Activated T-helper 17 cell treated with anti-CD3 and anti-CD28 coated beads, Interleukin-2, amount 50 U/mL, for 72 hours (primary cell): ENCODE measurements at places on chromosomes 1 and 21.
A peak's percentile ranks its signal among the peaks of the same experiment; 100 is the strongest.

- no peak overlapping the region for H3K4me3 ChIP-seq
- ATAC-seq: no peak
- no peaks in the 10 kb centered on the region for H3K36me3 ChIP-seq
- no peaks in the 10 kb centered on the region for H3K4me1 ChIP-seq
- no peaks in the 10 kb centered on the region for H3K27me3 ChIP-seq
- no peak overlapping the region for H3K27ac ChIP-seq
Observed at GRCh38 chr21:28817871-28818270, 174.8 kb downstream of the LTN1 start.

GRCh38 chr1:226706684-226707083 is 32.4 kb downstream of the ITPKB start:
- no peaks in the 10 kb centered on the region for H3K27me3 ChIP-seq
- H3K36me3 ChIP-seq: peaks cover 60% of the 10 kb centered on the region
- no peak overlapping the region for H3K4me3 ChIP-seq
- no peak overlapping the region for H3K27ac ChIP-seq

DNA sequence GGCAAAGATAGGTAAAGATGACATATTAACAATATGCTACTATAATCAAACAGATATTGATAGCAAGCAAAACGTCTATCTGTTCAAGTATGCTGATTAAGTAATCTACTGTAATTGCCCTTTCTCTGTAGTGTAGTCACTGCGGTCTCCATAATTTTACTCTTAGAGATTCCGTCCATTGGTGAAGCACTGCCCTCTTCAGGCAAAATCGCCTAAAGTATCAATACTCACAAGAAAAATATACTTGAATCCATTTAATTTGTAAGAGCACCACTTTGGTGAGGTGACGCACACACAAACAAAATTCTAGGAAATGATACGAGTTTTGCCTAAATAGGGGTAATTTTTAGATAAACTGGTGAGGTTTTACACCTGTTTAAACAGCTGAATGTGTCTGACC is 434.6 kb upstream of the CHRM3 start:
- H3K27me3 ChIP-seq: no peaks in the 10 kb centered on the region
- H3K4me3 ChIP-seq: no peak overlapping the region
- ATAC-seq: no peak

GRCh38 chr1:210600421-210601159 is 271.9 kb downstream of the HHAT start:
- H3K27ac ChIP-seq: no peak overlapping the region
- no peaks in the 10 kb centered on the region for H3K4me1 ChIP-seq
- H3K36me3 ChIP-seq: no peaks in the 10 kb centered on the region
- H3K27me3 ChIP-seq: no peaks in the 10 kb centered on the region
- ATAC-seq: no peak

DNA sequence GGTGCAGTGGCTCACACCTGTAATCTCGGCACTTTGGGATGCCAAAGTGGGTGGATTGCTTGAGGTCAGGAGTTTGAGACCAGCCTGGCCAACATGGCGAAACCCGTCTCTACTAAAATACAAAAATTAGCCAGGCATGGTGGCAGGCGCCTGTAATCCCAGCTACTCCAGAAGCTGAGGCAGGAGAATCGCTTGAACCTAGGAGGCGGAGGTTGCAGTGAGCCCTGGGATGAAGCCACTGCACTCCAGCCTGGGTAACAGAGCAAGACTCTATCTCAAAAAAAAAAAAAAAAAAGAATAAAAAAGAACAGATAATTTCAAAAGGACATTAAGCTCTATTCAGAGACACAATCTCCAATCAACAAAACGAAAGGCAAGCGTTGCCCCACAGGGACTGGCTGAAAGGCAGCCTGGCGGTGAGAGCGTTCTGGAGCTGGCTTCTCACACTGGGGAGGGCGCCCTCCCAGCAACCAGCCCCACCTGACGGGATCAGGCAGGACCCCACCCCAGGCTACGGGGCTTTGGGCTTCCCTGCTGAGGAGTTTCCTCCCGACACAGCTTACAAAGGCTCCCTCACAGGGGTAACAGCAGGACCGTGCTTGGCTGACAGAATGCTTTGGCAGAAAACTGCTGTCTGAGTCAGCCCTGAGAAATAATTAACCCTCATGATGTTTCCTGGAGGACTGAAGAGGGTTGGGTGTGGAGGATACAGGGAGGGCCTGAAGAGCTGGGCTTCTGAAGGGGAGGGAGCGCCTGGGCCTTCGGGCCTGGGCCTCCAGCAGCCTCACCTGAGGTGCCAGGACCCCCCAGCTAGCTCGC is 31.1 kb upstream of the SRP9 start:
- no peak for ATAC-seq
- H3K27me3 ChIP-seq: no peaks in the 10 kb centered on the region
- no peaks in the 10 kb centered on the region for H3K4me1 ChIP-seq

- H3K27me3 ChIP-seq: no peaks in the 10 kb centered on the region
- no peak overlapping the region for H3K27ac ChIP-seq
- no peak overlapping the region for H3K4me3 ChIP-seq
- H3K4me1 ChIP-seq: peaks cover 5% of the 10 kb centered on the region
- ATAC-seq: no peak
Observed at GRCh38 chr1:54777011-54777410, 12.7 kb upstream of the PARS2 start.

GRCh38 chr1:19372602-19373001 is 60.5 kb downstream of the SLC66A1 start:
- no peak for ATAC-seq
- no peaks in the 10 kb centered on the region for H3K27me3 ChIP-seq
- peaks cover 11% of the 10 kb centered on the region for H3K4me1 ChIP-seq
- H3K4me3 ChIP-seq: no peak overlapping the region

DNA sequence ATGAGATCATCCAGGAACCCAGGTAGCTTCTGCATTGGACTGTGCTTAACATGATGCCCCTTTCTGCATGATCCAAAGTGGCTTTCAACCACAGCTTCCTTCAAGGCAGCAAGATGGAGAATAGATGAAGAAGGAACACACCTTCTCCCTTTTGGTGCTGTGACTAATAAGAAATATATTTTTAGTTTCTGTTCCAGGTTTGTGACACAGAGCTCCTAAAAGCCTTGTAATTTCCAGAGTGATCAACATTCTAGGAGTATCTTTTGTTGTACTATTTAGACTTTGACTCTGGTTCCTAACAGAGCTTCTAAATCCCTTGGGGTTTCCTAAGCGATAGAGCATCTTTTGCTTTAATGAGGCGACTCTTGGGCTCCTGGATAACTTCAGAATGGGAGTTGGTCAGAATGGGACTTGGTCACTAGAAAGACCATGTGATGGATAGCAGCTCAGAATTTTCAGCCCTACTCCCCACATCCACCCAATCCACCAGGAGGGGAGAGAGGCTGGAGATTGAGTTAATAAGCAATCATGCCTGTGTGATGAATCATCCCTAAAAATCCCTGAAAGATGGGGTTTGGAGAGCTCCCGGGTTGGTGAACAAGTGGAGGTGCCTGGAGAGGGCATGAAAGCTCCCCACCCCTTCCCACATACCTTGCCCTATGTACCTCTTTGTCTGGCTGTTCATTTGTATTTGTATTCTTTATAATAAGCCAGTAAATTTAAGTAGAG is 134.8 kb downstream of the FGGY start:
- no peaks in the 10 kb centered on the region for H3K27me3 ChIP-seq
- H3K27ac ChIP-seq: peak overlapping the region; percentile 64
- peak overlapping the region; percentile 19 for H3K4me3 ChIP-seq
- ATAC-seq: peak; percentile 6
- H3K4me1 ChIP-seq: peaks cover 12% of the 10 kb centered on the region
- no peaks in the 10 kb centered on the region for H3K36me3 ChIP-seq

GRCh38 chr1:12518931-12519692 is 98.9 kb downstream of the DHRS3 start:
- H3K4me1 ChIP-seq: peaks cover 27% of the 10 kb centered on the region
- H3K27ac ChIP-seq: peak overlapping the region; percentile 78
- ATAC-seq: peak; percentile 98
- peak overlapping the region; percentile 57 for H3K4me3 ChIP-seq
- H3K27me3 ChIP-seq: no peaks in the 10 kb centered on the region

DNA sequence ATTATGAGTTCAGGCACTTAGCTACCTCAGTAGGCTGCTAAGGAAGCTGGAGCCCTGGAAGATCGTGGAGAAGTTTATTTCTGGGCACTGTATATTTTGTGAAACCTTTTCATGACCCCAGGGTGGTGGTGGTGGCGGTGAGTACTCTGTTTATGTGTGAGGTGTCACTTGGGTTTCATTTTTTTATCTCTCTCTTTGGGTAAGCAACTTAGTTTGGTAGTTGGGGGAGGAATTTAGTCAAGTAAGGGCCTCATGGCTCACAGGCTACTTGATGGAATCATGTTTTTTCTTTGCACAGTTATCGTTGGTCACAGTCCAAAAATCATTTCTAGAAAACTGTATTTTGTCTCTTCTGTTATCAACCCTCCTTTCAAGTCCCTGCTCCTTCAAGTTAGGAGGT is 33.9 kb downstream of the C1orf141 start:
- no peaks in the 10 kb centered on the region for H3K36me3 ChIP-seq
- ATAC-seq: no peak
- H3K27me3 ChIP-seq: peaks cover 7% of the 10 kb centered on the region
- no peak overlapping the region for H3K27ac ChIP-seq

GRCh38 chr1:160082487-160082886 is 1.1 kb downstream of the KCNJ9 start:
- no peak overlapping the region for H3K4me3 ChIP-seq
- peaks cover 37% of the 10 kb centered on the region for H3K27me3 ChIP-seq
- no peak overlapping the region for H3K27ac ChIP-seq
- H3K4me1 ChIP-seq: peaks cover 10% of the 10 kb centered on the region

GRCh38 chr1:180470031-180470430 is 32.3 kb downstream of the ACBD6 start:
- H3K27ac ChIP-seq: no peak overlapping the region
- no peak for ATAC-seq
- no peaks in the 10 kb centered on the region for H3K27me3 ChIP-seq
- H3K4me3 ChIP-seq: no peak overlapping the region

- H3K27ac ChIP-seq: no peak overlapping the region
- H3K36me3 ChIP-seq: no peaks in the 10 kb centered on the region
- H3K27me3 ChIP-seq: peaks cover 8% of the 10 kb centered on the region
- H3K4me1 ChIP-seq: peaks cover 6% of the 10 kb centered on the region
Observed at GRCh38 chr1:55301912-55302311, 86.7 kb upstream of the USP24 start.

DNA sequence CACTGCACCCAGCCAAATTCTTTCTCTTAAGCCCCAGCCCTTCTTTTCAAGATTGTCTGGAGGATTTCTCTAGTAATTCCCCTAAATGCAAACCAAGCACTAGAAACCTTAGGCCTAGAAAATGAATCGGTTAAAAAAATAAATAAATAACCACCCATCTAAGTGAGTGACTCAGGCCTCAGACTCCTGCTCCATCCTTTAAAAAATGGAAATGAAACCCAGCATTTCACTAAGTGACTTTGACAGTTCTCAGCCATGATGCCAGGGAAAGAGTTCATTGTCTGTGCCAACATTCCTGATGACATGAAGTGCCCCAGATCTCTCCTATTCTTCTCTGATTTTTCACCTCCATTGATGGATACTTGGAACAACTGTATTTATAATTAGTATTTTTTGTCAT is 415.2 kb upstream of the DAB1 start:
- H3K4me3 ChIP-seq: no peak overlapping the region
- no peaks in the 10 kb centered on the region for H3K36me3 ChIP-seq
- peaks cover 13% of the 10 kb centered on the region for H3K27me3 ChIP-seq
- no peaks in the 10 kb centered on the region for H3K4me1 ChIP-seq

GRCh38 chr21:34046917-34047316 is 26.5 kb upstream of the MRPS6 start:
- H3K27ac ChIP-seq: no peak overlapping the region
- peak; percentile 56 for ATAC-seq
- H3K36me3 ChIP-seq: no peaks in the 10 kb centered on the region

DNA sequence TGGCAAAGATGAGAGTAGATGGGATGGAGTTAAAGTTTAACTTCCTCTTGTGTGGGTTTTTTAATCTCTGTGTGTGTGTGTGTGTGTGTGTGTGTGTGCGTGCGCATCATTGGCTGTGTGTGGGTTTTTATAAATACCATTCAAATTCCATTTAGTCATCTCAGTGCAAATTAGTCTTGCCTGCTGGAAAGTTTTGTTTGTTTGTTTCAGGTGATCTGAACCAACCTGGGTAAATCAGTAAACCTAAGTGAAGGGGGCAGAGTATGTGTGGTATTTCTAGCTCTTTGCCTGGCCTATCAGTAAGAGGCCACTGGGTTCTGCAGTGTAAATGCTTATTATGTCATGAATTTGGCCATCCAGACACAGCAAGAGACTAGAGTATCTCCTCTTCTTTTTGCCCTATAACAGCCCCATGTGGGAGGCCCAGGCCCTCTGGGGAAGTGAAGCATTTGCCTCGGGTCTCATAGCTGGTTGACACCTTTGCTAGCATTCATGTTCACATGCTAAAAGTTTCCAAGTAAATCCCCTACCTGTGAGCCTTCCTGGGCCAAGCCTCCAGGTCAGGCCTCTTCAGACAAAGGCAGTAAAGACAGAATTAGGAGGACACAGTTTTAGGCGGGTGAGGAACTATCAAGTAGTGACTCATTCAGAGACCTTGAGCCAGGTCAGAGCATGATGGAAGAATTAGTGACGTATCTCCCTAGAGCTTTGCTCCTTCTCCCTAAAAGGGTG is 14.7 kb downstream of the INTS3 start:
- H3K27ac ChIP-seq: peak overlapping the region; percentile 70
- peaks cover 80% of the 10 kb centered on the region for H3K36me3 ChIP-seq
- H3K4me3 ChIP-seq: peak overlapping the region; percentile 36

DNA sequence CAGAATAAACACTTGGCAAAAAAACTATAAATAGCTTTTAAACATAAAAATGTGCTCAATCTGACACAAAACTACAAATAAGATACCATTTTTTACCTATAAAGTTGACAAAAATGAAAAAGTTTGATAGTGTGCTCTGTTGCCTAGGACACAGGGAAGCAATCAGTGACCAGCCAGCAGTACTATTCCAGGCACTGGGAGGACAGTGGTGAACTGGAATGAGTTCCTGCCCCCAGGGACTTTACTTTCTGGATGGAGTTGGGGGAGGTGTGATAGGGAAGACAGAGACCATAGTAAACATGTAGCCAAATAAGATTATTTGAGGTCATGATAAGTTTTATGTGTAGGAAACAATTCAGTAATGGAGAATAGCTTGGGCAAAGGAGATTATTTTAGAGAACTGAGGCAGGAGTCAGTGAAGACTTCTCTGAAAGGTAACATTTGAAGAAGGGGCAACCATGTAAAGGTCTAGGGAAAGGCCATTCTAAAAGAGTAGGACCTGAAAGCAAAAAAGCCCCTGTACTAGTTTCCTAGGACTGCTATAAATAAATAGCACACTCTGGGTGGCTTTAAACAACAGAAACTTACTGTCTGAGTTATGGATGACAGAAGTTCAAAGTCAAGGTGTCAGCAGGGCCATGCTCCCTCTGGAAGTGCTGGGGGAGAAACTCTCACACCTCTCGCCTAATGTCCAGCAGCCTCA is 42.0 kb downstream of the EEIG2 start:
- no peaks in the 10 kb centered on the region for H3K4me1 ChIP-seq
- H3K36me3 ChIP-seq: peaks cover 5% of the 10 kb centered on the region
- no peak overlapping the region for H3K4me3 ChIP-seq
- no peaks in the 10 kb centered on the region for H3K27me3 ChIP-seq
- H3K27ac ChIP-seq: no peak overlapping the region

- H3K4me1 ChIP-seq: no peaks in the 10 kb centered on the region
- no peaks in the 10 kb centered on the region for H3K27me3 ChIP-seq
- no peak for ATAC-seq
- H3K4me3 ChIP-seq: no peak overlapping the region
- H3K36me3 ChIP-seq: no peaks in the 10 kb centered on the region
- no peak overlapping the region for H3K27ac ChIP-seq
Observed at GRCh38 chr1:197304638-197305200, 36.7 kb downstream of the CRB1 start.
